ENCODE measurements at places on chromosomes 3 and 15.

- no peak for DNase-seq
Measured at GRCh38 chr15:41564960-41565502, 6.0 kb downstream of the TYRO3 start.

- no peak for DNase-seq
Measured at GRCh38 chr3:129973853-129974563, 512 bp upstream of the TRH start.

DNA sequence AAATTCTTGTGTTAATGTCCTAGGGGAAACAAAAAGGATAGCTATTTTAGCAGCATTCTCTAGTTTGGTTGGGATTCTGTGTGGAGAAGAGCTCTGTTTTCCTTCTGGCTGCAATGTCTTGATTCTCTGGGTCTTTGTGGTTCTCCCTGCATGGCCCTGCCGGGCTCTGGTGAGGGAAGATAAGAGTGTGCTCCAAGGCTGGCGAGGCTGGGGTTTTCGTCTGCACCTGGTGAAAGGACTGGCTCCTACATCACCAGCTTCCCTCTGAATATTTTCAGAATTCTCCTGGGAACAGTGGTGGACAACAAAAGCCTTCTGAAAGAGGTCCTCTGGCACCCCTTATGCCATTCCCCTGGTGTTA is 38.1 kb upstream of the SFMBT1 start:
- no peak for DNase-seq

DNA sequence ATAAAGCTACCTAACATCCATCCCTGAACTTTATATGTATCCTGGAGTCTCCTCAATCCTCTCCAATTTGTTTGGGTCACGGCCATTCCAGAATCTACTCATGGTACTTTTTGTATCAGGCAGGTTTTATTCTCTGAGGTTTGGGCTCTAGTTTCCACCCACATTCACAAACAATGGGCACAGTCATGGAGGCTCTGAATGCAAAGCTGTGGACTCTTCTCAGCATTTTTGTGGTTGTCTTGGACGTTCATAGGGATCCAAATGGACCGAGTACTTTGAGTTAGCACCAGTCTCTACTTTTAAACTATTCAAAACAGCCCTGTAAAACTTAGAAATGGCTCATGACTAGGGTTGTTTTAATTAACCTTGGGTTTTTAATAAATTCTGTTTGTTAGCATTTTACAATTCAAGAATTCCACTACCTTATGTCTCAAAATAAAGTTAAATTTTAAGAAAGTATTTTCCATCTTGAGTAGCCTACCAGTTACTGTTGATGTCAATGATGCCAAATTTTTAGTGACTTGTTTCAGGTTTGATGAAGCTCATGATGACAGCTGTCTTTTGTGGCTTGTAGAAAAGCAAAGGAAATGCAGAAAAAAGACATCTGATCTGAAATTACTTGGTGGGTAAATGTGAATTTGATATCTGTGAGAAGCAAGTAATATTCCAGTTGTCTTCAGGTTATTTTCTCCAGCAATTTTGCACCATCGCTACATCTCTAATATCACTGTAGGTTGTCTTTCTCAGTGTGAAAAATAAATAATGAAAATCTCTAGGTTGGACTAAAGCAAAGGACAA is 275.7 kb upstream of the THBS1 start:
- DNase-seq: no peak

GRCh38 chr3:135966271-135966961 is 888 bp downstream of the PPP2R3A start:
- no peak for DNase-seq

GRCh38 chr3:5115506-5116162 is 6.5 kb upstream of the ARL8B start:
- no peak for DNase-seq

GRCh38 chr3:64856106-64856505 is 168.3 kb upstream of the ADAMTS9 start:
- DNase-seq: no peak

DNA sequence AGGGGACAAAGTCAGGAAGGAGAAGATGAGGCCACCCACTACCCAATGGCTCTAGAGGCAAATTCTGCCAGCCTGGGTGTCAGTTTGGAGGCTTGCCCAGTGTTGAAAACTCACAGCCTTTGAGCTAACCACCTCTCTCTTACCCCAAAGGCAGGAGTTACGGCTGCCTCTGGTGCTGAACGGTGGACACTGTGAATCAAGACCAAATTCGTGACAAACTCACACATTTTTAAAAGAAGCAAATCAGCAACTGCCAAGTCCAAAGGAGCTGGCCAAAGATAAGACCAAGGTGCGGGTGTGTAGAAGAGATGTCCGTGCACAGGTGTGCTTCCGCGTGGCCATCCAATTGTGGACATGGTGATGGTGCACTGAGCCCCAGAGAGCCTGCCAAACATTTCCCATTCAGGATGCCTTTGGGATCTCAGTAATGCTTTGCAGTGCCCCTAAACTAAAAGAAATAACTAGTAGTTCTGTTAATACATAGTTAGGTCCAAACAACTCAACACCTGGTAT is 74.6 kb downstream of the FAM174B start:
- no peak for DNase-seq

- DNase-seq: no peak
Measured at GRCh38 chr3:149881879-149882278, 68.9 kb downstream of the RNF13 start.

- no peak for DNase-seq
Measured at GRCh38 chr15:31481142-31481541, 154.5 kb downstream of the KLF13 start.

DNA sequence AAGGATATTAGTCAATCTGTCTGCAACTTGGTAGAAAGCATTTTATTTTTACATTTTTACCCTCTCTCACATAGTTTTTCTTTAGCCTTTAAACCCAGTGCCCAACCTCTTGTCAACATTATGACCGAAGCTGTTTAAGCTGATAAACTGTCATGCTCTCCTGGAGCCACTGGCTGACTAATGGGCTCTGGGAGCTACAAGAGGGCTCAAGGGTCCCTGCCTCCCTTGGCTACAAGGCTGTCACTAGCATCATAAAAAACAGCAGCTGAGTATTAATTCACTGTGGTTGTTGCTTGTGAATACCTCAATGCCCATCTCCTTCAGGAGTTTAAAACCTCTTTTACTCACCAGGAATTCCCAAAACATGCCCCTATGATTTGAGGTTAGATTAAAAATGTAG is 237.9 kb downstream of the ZMAT3 start:
- no peak for DNase-seq

DNA sequence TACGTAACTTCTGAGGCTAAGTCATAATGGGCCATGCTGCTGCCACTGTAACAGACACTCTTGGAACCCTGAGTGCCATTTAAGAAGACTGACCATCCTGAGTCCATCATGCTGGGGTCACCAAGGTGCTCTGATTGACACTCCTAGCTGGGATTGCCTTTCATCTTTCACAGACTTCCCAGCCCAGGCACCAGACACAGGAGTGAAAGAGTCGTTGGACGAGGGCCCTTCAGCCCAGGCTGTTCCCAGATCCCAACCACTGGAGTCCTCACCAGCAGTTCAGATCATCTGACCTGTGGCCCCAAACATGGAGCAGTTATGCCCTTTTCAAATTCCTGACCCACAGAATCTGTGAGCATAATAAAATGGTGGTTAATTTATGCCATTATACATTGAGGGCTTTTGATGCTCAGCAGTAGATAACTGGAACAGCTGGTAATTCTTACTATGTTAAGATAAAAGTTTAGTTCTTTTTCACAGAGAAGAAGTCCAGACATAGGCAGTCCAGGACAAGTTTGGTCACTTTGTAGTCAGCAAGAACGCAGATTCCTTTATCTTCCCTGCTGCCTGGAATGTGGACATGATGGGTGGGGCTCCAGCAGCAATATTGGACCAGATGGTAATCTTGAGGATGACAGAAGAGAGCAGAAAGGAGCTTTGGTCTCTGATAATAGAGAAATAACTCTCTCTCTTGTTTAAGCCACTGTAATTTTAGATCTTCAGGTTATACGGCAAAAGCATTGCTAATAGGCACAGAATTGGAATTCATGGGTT is 7.3 kb upstream of the EHD4 start:
- no peak for DNase-seq

- DNase-seq: no peak
Measured at GRCh38 chr3:194604837-194605236, 28.4 kb downstream of the TMEM44 start.

DNA sequence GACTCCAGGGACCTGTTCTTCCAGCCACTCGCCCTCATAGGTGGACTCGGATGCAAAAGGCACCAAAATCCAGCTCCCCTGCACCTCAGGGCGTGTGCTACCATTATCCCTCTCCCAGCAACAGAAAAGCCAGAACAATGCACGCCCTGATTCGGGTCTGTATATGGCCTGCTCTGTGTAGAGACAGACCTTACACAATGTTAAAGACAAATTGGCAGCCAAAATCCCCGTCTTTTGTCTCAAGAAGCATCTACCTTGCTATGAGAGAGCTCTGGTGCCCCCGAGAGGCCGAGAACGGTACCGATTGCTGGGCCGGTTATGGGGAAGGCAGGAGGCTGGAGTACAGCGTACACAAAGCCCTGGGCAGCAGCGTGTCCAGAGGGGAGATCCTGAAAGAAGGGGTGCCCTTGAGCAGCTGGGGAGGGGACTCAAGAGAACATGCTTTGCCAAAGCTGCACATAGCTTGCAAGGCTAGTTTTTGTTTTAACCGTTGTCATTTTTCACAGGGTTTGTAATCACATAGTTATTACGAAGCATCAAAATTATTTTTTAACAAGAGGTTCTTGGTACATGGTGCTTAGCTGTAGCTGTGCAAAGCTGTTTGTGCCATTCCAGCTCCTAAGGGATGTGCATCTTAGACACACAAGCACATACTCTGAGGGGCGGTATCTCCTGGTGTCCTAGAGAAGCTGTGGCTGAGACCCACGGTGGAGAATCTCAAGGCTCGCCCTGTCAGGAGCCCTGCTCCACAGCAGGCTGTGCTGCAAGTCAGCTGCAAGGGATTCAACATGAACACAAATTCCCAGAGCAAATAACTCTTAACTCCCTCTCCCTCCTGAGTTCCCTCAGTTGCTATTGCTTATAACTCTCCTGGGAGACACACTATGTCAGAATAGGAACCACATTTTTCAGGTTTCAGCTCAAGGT is 461.5 kb upstream of the PPP2R3A start:
- peak; percentile 69 for DNase-seq

DNA sequence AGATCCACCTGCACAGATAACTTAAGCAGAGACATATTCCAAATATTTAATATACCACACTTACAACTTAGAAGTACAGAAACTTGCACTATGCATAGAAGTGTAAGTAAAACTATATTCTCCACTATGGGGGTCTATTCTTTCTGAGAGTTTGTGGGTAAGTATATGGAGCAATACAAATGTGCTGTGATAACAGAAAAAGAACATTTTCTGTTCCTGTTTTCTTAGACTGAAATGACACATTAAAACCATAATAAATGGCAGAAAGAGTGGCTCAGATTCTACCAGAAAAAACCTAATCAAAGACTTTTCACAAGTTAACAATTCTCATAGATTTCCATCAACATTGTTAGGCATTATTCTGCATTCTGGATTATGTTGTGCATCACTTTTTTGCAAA is 96.6 kb upstream of the WNT7A start:
- DNase-seq: no peak

DNA sequence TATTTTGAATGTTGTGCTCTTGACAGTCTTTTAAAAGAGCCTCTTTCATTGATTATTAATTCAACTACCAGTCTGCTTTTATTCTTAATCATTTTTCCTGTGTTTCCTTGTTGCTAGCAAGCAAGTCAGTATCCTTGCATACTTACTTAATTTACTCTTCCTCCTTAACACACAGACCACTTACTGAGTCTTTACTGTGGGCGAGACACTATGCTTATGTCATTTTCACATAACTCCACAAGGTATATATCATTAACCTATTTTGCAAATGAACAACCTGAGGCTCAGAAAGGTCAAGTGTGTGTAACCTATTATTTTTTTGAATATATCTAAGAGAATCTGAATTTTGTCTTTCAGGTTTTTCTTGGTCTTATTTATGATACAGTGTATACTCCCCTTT is 130.9 kb downstream of the WDR76 start:
- no peak for DNase-seq

- no peak for DNase-seq
Measured at GRCh38 chr3:59854-60253, 136.7 kb upstream of the CHL1 start.

GRCh38 chr3:166752214-166752613 is 627.9 kb downstream of the ZBBX start:
- DNase-seq: no peak

- no peak for DNase-seq
Measured at GRCh38 chr3:172273378-172273777, 174.9 kb downstream of the GHSR start.

DNA sequence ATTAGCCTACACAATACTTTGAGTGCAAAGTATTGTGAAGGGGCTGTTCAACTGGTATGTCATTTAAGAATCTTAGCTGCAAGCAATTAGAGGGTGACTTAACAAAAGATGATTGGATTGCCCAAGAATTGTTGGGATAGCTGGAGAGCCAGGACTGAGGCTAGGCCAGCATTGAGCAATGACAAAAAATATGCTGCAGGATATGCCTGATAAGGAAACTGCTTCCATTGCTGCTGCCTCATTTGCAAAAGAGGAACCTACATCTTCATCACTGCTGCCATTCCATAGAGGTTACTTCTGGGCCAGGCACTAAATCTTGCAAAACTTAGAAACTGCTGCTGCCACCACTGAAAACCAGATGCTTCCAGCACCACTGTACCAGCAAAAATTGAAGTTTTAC is 108.0 kb upstream of the TBC1D5 start:
- DNase-seq: peak; percentile 53

DNA sequence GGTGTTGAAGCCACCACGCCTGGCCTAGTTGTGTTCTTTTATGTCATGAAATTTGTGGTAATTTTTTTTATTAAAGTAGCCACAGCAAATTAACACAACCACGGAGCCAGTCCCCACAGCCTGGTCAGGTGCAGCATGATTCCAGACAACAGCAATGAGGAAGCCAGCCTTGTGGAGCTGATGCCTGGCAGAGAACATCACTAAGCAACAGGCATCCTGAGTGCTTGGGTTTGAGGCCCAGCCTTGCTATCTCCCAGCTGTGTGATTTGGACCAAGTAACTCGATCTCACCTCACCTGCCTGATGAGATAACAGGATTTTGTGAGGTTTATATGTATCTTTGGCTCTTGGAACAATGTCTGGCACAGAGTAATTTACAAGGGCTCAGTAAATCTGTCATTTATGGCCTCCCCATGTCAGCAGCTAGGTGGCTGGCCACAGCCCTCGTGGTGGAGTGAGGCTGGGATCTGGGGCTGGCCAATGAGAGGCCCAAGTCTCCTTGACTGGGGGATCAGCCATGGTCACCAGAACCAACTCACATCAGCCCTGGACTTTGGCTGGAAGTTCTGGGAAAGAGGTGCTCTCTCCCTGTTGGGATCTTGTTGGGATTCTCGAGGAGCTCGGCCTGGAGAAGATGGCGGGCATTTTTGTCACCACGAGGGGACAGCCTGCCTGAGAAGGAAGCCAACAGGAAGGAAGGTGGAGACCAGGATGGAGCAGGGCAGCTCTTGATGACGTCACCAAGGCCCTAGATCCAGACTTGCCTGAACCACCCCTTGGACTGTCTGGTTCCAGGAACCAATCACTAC is 22.8 kb upstream of the FLNB start:
- no peak for DNase-seq

- no peak for DNase-seq
Measured at GRCh38 chr15:61685534-61685933, 374.7 kb downstream of the VPS13C start.

Measured in GDM1 (cell line).